ENCODE measurements at places on chromosomes 13 and 19. TPM values are rescaled to one million over a fixed set of nuclear protein-coding genes. Genes with fewer than 3 reads are reported as not detected.
A peak's percentile ranks its signal among the peaks of the same experiment; 100 is the strongest.

MISP3 gene
- 0.43 TPM for total RNA-seq

DPF1 gene
- 6.4 TPM for total RNA-seq

ADAMTSL5 gene
- total RNA-seq: 6.4 TPM

DNA sequence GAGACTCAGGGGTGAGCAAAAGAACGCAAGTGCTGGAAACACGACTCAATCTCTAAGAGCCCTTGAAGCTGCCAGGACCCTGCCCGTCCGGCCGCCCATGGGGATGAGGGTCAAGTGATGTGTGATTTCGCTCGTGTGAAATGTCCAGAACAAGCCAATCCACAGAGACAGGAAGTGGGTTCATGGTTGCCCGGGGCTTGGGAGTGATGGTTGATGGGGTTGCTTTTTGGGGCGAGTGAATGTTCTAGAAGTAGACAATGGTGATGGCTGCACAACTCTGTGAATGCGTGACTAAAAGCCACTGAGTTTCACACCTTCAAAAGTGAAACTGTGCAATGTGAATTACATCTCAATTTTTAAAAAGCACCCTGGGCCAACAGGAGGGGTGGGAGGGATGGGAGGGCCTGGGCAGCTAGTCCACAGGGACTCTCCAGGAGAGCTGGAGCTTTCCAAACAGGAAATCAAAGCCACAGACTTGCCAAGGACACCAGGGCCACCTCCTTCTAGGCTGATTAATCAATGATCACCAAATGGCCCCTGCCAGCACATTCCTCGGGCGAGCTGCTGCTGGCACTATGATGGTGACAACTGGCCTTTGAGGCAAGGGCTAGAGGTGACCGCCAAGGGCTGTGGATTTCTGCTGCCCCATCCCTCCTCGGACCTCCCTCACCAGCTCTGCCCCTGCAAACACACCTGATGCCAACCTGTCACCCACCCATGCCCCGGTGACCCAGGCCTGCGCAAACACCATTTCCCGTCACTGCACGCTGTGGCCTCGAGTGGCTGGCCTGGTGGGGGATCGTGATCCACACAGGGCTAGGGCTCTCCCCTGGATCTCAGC lies 14.0 kb downstream of the DPP9 start:
- DNase-seq: peak; percentile 44

DNA sequence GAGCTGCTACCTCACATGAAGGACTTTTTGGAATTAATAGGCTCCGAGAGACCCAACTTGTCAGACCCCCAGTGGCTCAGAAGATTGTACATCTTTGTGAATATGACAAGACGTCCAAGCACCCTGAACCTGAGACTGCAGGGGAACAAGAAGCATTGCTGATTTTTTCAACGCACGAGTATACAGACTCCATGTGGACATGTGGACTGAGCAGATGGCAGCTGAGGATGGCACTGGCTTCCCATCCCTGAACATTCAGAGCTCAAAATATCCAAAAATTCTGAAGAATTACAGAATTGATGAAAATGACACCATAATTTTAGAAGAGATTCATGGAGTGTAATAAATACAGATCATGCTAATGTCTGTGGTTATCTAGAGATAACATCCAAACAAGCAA lies 254.1 kb downstream of the MZT1 start:
- DNase-seq: no peak

DNA sequence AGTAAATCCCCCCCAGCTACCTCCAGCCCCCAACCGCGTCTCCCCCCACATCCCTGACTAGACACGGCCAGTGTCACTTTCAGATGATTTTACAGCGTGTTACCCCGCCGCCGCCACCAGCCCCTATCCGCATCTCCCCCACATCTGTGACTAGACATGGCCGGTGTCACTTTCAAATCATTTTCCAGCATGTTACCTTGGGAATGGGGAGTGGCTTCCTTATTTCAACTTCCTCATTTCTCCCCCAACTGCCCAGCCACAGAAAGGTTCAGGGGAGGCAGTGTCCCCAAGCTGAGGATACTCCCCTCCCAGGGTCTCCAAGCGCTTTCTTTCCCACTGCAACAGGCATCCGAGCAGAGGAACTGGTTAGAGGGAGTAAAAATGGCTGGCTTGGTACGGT lies 18.4 kb downstream of the ADGRL1 start:
- DNase-seq: no peak

GRCh38 chr19:13929956-13930355 lies 8.3 kb downstream of the PODNL1 start:
- no peak for DNase-seq

DNA sequence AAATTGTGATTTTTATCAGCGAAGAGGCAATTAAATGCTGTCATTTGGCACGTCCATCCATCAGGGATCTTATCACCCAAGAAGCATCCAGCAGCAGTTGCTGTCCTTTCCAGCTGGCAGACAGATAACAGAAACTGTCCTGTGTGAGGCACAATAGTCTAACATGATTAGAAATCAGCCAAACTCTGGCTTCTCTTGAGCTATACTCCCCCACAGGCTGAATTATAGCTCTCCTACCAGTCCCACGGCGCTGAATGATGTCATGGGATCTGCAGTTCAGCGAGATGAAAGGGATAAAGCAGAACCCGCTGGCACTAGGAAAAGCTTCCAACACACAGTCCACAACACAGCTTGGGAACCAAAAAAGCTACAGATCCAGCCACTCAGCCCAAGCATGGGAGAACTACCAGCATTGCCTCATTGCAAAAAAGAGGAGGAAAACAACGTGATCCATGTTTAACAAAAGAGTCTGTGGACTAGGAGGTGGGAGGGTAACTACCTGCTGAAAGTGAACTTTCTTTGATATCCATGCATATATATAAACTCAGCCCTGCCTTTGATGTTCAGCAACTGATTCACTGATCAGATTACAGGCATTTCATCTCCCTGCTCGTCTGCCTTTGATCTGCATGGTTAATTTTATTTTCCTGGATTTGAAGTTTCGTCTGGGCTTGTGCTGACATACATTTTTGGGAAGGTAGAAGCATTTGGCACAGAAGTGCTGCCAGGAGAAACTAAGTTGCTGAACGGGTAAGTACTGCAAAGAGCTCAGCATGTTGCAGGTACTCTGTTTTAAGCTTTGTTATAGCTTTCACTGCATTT lies at the start of gene TNFRSF19:
Gene TNFRSF19 (plus strand): TSS at position 314 of the 822 bp plus-strand sequence. CDS start 19,772 bp downstream, outside the sequence.
- DNase-seq: peak; percentile 60

All from A172 (cell line).